ENCODE measurements at places on chromosomes 12 and 14.

DNA sequence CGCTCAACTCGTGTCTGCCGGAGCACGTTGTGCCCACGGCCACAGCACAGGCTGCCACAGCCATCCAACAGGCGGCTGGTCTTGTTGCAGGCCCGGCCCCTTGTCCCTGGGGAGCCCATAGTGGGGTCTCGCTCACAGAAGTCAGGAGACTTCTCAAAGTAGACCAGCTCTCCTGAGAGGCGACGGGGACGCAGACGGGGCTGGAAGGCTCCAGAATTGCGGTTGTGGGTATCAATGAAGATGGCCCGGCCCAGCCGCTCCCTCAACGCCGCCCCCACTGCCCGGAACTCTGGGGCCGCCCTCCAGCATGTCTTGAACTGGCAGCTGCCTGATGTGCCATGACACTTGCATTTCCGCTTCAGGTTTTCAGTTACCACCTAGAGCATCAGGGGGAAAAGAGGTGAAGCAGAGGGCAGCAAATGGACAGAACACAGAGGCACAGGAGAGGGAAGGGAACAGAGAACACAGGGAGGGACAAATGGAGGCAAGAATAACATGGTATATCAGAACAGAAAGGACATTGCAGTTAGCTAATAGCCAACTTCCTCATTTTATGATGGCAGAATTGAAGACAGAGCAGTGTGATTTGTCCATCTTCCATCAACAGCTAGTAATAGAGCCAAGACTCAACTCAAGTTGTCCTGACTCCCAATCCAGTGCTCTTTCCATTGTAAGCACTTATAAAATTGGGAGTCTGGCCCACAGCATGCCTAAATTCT, 5.2 kb downstream of the WNT10B start:
- DNase-seq, result no peak

- DNase-seq, result no peak
These were observed 42.3 kb upstream of the SLC24A4 start for GRCh38 chr14:92280554-92281262.

DNA sequence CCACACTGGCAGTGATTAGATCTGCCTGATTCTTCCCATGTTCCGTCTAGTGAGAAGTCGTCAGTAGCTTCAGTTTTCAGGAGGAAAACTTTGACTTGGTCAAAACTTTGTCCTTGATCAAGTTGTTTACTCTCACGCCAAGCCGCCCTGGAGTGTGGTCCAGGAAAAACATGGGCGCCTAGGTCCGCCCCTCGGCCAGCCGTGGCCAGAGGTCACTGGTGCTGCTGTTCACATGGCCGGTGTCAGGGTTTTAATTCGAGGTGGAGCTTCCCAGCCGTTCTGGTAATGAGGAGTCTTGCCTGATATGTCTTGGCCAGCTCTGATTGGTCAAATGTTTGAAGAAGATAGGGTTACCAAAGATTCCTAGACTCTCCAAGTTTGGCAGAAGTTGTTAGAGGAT, 71.5 kb downstream of the PPP2R5C start:
- no peak for DNase-seq

DNA sequence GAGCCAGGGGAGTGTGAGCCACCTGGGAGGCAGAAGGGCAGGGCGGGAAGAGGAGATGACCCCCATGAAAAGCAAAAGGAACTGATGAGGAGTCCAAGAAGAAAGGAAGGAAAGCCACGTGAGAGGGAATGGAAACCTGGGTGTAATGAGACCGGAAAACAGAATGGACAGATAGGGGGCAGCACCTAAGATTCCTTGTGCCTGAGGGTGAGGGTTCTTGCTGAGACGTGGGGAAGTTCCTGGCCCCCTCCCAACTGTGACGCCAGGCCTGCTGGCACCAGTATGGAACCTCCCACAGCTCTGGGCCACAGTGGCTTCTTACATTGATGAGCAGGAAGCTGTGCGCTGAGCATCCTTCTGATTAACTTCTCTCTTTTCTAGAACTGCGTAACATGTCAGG, 30.8 kb downstream of the TTC7B start:
- DNase-seq, result no peak

Data from NCI-H1105 treated with DMSO at 0.1 percent for 48 hours (cell line).